ENCODE measurements at places on chromosomes 4 and X. TPM values are rescaled to one million over a fixed set of nuclear protein-coding genes. Genes with fewer than 3 reads are reported as not detected.
A peak's percentile ranks its signal among the peaks of the same experiment; 100 is the strongest.

- H3K4me1 ChIP-seq: no peaks in the 10 kb centered on the region
- no peak overlapping the region for H3K27ac ChIP-seq
- H3K27me3 ChIP-seq: no peaks in the 10 kb centered on the region
Observed at GRCh38 chr4:163949976-163950601, 455.6 kb downstream of the TMA16 start.

DNA sequence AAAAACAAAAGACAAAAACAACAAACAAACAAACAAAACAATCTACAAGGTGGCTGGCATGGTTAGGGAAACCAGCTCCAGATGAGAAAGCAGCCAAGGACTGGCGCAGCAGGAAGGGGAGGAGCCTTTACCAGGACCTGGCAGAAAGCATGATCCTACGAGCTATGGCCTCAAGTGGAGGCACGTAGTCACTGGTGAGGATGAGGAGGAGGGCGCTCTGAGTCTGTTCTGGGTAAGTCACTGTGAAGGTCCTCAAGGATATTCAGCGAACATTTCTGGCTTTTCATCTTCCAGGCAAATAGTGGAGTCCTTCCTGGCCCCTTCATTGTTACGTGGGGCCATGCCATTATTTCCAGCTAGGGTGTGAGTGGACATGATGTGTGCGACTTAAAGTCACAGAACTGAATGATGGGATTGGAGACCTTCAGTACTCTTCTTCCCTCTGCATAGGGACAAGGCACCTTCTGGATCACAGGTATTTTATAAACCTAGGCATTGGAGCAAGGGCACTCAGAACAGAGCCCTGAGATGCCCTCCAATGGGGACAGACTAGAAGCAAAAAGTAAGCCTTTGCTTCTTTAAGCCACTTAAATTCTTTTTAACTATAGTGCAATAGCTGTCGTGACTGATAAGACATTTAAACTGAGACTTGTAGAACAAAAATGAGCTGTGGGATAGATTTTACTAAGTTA, 771.3 kb downstream of the RAB28 start:
- no peaks in the 10 kb centered on the region for H3K4me1 ChIP-seq
- H3K27ac ChIP-seq: no peak overlapping the region
- DNase-seq: no peak
- peaks cover 10% of the 10 kb centered on the region for H3K27me3 ChIP-seq

DNA sequence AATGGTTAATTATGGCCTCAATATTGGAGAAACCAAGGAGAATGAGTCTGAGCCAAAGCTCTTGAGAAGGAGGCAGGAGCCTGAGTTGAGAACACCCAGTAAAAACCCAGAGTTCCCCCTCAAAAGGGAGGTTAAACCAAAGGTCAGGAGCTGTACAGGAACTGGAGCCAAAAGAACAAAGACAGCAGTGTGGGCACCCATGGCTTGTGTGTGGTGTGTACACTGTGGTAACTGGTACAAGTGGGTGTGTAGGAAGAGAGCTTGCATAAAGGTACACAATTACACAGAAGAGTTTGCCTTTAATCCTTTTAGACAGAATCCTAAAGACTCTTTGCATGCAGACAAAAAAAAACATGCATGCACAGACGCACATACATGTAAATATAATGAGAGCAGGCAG, 87.1 kb downstream of the IGSF1 start:
- H3K4me3 ChIP-seq: no peak overlapping the region
- peaks cover 5% of the 10 kb centered on the region for H3K27me3 ChIP-seq
- no peaks in the 10 kb centered on the region for H3K4me1 ChIP-seq
- H3K27ac ChIP-seq: no peak overlapping the region

- H3K4me3 ChIP-seq: no peak overlapping the region
- no peaks in the 10 kb centered on the region for H3K4me1 ChIP-seq
- H3K27me3 ChIP-seq: no peaks in the 10 kb centered on the region
- no peak for DNase-seq
Observed at GRCh38 chr4:90419124-90419711, 292.0 kb downstream of the CCSER1 start.

The ARMCX5 gene
- 9.3 TPM for total RNA-seq

The FAT4 gene
- not detected for total RNA-seq

The VSIG1 gene
- 20.9 TPM for total RNA-seq

GRCh38 chr4:149409146-149409545, 406.5 kb downstream of the IQCM start:
- H3K27ac ChIP-seq: no peak overlapping the region
- DNase-seq: no peak
- H3K36me3 ChIP-seq: no peaks in the 10 kb centered on the region
- H3K4me3 ChIP-seq: no peak overlapping the region
- H3K27me3 ChIP-seq: no peaks in the 10 kb centered on the region

GRCh38 chr4:22869235-22869634, 176.5 kb downstream of the GBA3 start:
- no peak overlapping the region for H3K27ac ChIP-seq
- no peak overlapping the region for H3K4me3 ChIP-seq
- H3K4me1 ChIP-seq: no peaks in the 10 kb centered on the region
- H3K27me3 ChIP-seq: no peaks in the 10 kb centered on the region

DNA sequence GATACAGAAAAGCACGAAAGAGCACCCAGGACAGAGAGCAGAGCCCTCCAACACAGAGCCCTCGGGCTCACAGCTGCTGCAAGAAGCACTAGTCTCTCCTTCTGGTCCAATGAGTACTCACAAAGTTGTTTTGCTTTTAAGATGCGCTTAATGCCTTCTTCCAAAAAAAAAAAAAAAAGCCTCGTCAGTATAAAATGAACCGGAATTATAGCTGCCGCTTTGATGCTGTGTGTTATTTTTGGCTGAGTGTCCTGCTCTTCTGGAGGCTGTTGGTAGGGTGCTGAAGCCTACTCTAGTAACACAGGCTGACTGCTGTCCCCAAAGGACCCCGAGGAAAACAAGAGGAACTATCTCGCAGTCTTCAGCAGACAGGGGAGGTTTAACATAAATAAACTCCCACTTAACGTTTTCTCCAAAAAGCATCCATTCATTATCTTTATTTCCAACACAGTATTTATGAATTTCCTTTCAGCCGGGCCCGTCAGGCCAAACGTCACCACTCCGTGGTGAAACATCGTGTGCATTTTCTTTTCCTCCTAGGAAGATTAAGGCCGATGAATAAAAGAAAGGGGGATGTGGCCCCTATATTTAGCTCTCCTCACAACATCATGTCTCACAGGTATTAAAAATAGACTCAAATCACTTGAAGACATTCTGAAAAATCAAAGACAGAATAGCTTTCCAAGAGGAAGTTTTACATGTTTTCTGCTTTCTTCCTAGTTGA, 213.7 kb upstream of the PPARGC1A start:
- no peak for DNase-seq
- no peaks in the 10 kb centered on the region for H3K4me1 ChIP-seq
- H3K4me3 ChIP-seq: no peak overlapping the region

DNA sequence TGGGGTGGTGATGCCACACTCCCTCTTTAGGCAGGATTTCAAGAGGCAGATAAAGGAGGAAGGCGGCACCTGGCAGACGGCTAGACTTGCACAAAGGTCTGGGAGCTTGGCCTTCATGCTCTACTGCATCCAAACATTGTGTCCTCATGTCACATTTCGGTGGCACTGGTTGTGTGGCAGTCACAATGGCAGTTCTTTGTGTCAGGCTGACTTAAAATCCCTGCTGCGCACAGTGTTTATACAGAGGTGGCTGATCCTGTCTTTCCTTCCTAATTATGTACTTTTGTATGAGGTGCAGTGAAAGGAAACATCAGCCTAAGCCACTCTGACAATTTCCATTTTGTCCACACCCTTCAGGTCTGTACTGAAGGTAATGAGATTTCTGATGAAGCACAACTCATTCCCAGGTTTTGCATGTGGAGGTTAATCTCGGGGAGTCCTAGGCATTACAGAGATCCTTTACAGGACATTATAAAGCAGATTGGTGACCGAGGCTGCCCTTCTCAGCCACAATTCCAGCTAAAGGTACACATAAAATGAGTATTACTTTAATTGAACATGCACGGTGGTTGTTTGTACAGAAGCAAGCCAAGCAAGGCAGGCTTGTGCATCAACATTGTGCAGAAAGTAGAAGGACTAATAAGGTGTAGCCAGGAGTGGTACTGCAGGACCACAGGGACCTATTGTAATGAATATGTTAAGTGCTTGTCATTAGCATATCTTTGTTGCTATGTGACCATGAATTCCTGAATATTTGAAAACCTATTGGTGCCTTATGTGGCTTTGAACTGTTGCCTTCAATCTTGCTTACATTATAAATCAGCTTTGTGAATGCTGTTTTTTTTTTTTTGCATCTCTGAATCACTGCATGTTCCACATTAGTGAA, 147.6 kb downstream of the STK32B start:
- no peak overlapping the region for H3K4me3 ChIP-seq
- no peak for DNase-seq
- no peak overlapping the region for H3K27ac ChIP-seq
- no peaks in the 10 kb centered on the region for H3K4me1 ChIP-seq
- peaks cover 4% of the 10 kb centered on the region for H3K27me3 ChIP-seq

GRCh38 chr4:15144249-15144966, 142.1 kb downstream of the CPEB2 start:
- H3K27me3 ChIP-seq: peaks cover 23% of the 10 kb centered on the region
- no peak overlapping the region for H3K4me3 ChIP-seq
- no peaks in the 10 kb centered on the region for H3K36me3 ChIP-seq
- H3K4me1 ChIP-seq: no peaks in the 10 kb centered on the region

DNA sequence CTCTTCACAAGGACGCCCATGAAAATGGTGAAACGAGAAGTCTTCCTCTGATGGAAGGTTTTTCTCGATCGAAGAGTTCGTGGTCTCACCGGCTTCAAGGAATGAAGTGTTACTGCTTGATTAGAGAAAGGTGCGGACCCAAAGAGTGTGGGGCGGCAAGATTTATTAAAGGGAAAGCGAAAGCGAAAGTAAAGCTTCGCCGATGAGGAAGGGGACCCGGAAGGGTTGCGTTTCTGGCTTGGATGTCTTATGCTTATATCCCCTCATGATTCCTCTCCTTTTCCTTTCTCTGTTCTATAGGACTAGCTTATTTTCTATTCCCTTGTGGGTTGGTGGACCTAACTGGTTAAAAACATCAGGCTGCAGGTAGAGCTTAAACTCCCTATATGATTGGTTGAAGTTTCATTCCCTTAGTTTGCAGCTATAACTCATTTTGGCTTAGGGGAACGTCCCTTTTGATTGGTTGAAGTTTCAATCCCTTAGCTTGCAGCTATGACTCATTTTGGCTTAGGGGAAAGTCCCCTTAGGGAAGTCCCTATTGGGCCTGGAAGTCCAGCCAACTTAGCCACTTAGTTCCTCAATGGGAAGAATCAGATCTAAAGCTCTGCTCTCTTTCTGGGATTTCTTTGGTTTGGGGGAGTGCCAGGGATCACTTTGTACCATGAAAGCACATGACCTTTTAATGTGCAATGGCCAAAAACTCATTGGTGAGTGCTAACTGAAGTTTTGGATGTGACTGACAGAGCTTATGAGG, 1025.0 kb upstream of the PCDH10 start:
- H3K36me3 ChIP-seq: no peaks in the 10 kb centered on the region
- no peak for DNase-seq
- H3K4me3 ChIP-seq: peak overlapping the region; percentile 28
- no peak overlapping the region for H3K27ac ChIP-seq
- no peaks in the 10 kb centered on the region for H3K4me1 ChIP-seq
- H3K27me3 ChIP-seq: no peaks in the 10 kb centered on the region

The ZNF732 gene
- total RNA-seq: not detected

DNA sequence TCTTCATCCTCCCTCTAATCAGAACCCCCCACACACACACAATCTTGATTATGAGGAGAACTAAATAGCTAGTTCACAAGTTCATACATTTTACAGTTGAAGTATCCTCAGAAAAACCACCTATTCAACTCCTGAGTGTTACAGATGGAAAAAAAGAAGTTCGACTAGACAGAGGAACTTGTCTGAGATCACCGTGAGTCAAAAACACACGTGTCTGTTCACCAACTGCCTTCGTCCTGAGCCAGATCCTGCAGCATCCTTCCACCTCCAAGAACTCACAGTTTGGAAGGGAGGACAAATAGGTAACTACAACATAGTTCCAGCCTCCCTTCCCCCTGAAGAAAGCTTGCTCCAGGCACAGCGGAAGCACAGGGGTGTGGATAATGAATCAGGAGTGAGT, 19.0 kb upstream of the IRAK1 start:
- no peak overlapping the region for H3K4me3 ChIP-seq
- H3K27ac ChIP-seq: peak overlapping the region; percentile 32
- H3K27me3 ChIP-seq: no peaks in the 10 kb centered on the region
- H3K36me3 ChIP-seq: no peaks in the 10 kb centered on the region
- H3K4me1 ChIP-seq: peaks cover 17% of the 10 kb centered on the region

GRCh38 chr4:83075311-83076095, 39.0 kb downstream of the PLAC8 start:
- H3K4me1 ChIP-seq: peaks cover 14% of the 10 kb centered on the region
- H3K36me3 ChIP-seq: peaks cover 11% of the 10 kb centered on the region
- no peak overlapping the region for H3K27ac ChIP-seq
- H3K27me3 ChIP-seq: no peaks in the 10 kb centered on the region
- no peak overlapping the region for H3K4me3 ChIP-seq
